Retinal pigment epithelial cell (primary cell): ENCODE measurements at places on chromosomes 6 and 20.
A peak's percentile ranks its signal among the peaks of the same experiment; 100 is the strongest.

DNA sequence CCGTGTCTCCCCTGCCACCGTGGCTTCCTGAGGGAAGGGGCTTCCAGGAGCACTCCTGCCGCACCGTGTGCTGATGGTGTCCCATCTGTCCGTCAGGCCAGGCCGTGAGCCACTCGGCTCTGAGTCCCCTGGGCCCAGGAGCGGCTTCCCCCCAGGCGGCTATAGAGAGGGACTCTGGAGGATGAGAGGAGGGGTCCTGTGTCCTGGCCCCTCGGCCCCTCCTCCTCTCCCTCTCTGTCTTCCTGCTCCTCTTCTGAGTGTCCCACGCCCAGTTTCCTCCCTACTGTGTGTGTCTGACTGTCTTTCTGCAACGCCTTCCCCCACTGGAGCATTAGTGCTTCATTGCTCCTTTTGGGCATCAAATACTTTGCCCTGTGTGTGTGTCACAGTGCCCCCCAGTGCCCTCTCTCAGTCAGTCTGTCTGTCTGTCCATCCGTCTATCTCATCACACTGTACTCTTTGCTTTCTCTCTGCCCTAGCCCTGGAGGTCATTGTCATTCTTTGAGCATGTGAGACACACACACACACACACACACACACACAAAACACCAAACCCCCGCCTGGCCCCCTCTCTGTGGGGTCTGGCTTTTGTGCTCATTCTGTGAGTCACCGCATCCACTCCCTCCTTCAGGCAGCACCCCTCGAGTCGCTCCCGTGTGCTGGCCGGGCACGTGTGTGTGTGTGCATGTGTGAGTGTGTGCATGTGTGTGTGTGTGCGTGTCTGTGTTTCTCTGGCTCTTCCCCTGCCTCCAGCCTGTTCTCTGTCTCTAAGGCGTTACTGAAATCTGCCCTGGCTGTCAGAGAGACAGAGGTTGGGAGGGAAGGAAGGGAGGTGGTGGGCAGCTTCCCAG, 71.9 kb downstream of the SRC start:
- no peak for DNase-seq

DNA sequence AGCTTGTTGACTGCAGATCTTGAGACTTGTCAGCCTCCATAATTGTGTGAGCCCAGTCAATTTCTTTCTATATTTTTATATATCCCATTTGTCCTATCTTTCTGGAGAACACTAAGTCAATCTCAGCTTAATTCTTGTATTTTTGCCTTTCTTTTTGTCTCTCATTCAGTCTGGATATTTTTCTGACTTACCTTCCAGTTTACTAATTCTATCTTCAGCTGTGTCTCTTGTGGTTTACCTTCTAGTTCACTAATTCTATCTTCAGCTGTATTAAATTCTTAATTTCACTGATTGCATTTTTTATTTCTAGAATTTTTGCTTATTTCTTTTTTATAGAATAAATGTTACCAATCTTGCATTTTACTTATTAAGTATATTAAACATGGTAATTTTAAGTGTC, 17.8 kb upstream of the RFX6 start:
- DNase-seq, result no peak

- DNase-seq, result no peak
Measured at GRCh38 chr20:52668626-52669025, 303.5 kb upstream of the TSHZ2 start.

- no peak for DNase-seq
Measured at GRCh38 chr20:2984028-2984501, 59.4 kb upstream of the GNRH2 start.

DNA sequence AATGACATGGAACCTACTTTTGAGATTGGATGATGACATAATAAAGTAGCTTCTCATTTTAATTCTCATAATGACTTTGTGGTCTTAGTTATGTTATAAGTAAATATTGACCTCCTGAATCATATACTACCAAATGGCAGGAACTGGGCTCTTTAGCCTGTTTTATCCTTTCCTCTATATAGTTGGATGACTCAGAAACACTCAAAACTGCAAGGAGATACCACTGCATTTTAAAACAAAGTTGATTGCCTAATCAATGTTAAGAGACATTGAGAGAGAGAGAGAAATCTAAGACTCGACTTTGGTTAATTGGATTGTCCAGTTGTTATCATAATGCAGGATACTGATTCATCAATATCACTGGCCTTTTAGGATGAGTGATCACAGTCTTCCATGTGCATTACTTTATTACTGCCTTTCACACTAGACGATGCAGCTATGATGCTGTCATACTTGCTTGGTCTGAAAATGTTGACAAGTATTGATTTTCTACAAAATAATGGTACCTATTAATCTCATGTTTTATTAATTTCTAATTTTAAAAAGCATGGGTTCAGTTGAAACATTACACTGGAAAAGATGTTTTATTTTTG, 320.0 kb downstream of the NKAIN2 start:
- no peak for DNase-seq

GRCh38 chr6:56299916-56300315, 52.5 kb upstream of the COL21A1 start:
- DNase-seq, result no peak

DNA sequence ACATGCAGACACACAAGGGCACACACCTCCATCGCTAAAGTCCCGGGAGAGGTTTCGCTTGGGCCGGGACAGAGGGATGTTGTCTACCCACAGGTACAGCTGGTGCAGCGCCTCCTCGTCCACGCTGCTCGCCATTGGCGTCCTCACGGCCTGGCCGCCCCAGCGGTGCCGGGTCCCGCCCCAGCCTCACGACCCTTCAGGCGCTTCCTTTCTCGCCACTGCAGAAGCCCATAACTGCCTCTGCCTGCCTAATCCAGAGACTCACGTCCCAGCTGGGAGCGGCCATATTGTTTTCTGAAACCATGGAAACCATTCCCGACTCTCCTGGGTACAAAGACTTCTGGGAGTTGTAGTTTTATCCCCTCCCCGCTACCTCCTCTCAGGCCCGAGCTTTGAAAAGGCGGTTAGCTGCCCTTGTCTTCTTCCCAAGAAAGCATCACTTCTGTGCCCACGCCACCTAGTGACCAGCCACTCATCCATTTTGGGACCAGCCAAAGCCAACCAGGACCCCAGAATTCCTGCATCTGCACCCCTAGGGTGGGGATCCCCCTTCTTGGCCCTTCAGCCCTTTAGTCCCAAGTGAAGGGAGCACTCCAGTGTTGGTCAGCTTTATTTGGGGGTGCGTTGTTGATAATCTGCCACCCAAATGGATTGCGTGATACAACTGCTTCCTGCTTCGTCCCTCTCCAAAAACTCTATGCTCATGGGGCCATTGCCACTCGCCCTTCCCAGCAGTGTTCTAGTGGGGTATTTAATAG, at the start of gene SPEF1:
SPEF1 (minus strand) TSS at position 296 of the 758 bp plus-strand sequence; CDS start at position 135, 161 bp downstream.
- peak; percentile 68 for DNase-seq

GRCh38 chr6:122861594-122861993, 72.5 kb downstream of the SMPDL3A start:
- DNase-seq, result no peak

- peak; percentile 90 for DNase-seq
Measured at GRCh38 chr6:135922174-135922573, 70.7 kb downstream of the PDE7B start.

GRCh38 chr6:139436200-139436956, 61.9 kb upstream of the CITED2 start:
- DNase-seq, result peak; percentile 63

DNA sequence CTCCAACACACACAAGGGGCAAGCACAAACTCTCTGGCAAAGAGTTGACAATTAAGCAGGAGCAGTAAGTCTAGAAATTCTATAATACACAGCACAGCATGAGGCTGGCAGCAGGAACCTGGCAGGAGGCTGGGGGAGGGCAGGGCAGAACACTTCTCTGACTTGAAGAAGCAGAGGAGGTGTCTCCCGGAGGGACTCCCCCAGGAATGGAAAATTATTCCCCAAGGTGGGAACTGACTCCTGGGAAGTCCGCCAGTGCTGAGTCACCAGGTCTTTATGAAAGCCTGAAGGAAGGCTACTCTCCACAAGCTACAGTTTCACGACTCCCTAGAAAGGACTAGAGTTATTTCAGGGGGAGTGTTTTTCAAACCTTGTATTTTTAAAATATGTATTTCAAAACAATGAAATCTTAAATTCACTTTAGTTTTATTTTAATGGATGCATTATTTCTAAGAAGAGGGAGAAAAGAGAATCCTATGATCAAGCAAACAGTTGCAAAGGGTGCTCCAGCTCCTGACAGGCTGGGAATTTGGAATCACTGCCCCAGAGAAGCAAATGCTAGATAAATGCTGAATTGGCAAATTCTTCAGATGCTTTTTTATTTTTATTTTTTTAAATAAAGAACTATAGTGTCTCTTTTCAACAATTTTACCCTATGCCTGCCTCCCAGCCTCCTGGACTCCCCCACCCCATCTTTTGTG, 192.8 kb downstream of the LY86 start:
- no peak for DNase-seq

- no peak for DNase-seq
Measured at GRCh38 chr6:22883061-22883717, 313.8 kb downstream of the HDGFL1 start.
